ENCODE measurements at places on chromosomes 13 and 19. TPM values are rescaled to one million over a fixed set of nuclear protein-coding genes. Genes with fewer than 3 reads are reported as not detected.

The CPB2 gene
- total RNA-seq: not detected

The ZNF382 gene
- total RNA-seq: 10.8 TPM

GRCh38 chr13:110498327-110498726 is 63.2 kb downstream of the RAB20 start:
- no peak overlapping the region for H3K4me3 ChIP-seq
- DNase-seq: no peak
- H3K27ac ChIP-seq: no peak overlapping the region
- no peaks in the 10 kb centered on the region for H3K4me1 ChIP-seq
- H3K36me3 ChIP-seq: no peaks in the 10 kb centered on the region
- peaks cover 4% of the 10 kb centered on the region for H3K27me3 ChIP-seq

GRCh38 chr13:105928048-105928447 is 607.4 kb downstream of the EFNB2 start:
- no peaks in the 10 kb centered on the region for H3K36me3 ChIP-seq
- no peak for DNase-seq
- H3K27ac ChIP-seq: no peak overlapping the region

GRCh38 chr13:46337700-46338099 is 49.4 kb downstream of the RUBCNL start:
- no peak overlapping the region for H3K4me3 ChIP-seq
- peaks cover 64% of the 10 kb centered on the region for H3K4me1 ChIP-seq
- DNase-seq: no peak
- no peaks in the 10 kb centered on the region for H3K27me3 ChIP-seq
- no peak overlapping the region for H3K27ac ChIP-seq

DNA sequence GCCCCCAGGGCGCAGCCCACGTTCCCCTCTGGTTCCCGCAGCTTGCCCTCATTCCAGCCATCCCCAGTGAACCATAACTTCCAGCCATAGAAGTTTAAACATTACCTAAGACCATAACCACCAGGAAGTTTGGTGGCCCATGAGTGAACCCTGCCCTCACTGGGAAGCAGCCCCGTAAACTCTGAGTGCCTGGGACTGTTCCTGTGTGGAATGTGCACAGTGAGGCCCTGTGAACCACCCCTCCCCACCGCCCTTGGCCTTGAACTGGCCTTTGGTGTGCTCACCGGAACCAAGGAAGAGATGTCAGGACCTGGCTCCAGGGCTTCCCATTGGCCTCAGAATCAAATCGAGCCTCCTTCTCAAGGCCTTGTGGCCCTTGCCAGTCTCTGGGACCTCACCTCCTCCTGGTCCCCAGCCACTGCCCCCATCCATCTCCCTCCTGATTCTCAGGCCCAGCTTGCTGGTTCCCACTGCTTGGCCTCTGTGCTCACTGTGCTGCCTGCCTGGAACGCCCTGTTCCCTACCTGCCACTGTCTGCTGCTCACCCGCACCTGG is 46.5 kb downstream of the DNM2 start:
- H3K27ac ChIP-seq: peak overlapping the region; percentile 93
- DNase-seq: no peak
- peaks cover 79% of the 10 kb centered on the region for H3K4me1 ChIP-seq
- peaks cover 26% of the 10 kb centered on the region for H3K36me3 ChIP-seq

GRCh38 chr13:100382785-100383184 is 205.8 kb downstream of the GGACT start:
- peaks cover 26% of the 10 kb centered on the region for H3K36me3 ChIP-seq
- H3K4me3 ChIP-seq: no peak overlapping the region
- DNase-seq: no peak
- H3K4me1 ChIP-seq: no peaks in the 10 kb centered on the region
- no peaks in the 10 kb centered on the region for H3K27me3 ChIP-seq
